ENCODE measurements at places on chromosomes 2 and 18.

GRCh38 chr2:210337159-210337558 is 22.2 kb upstream of the MYL1 start:
- peak; percentile 17 for DNase-seq

GRCh38 chr2:124180635-124181034 is 155.5 kb downstream of the CNTNAP5 start:
- no peak for DNase-seq

- no peak for DNase-seq
Measured at GRCh38 chr2:19274439-19274838, 84.0 kb downstream of the OSR1 start.

DNA sequence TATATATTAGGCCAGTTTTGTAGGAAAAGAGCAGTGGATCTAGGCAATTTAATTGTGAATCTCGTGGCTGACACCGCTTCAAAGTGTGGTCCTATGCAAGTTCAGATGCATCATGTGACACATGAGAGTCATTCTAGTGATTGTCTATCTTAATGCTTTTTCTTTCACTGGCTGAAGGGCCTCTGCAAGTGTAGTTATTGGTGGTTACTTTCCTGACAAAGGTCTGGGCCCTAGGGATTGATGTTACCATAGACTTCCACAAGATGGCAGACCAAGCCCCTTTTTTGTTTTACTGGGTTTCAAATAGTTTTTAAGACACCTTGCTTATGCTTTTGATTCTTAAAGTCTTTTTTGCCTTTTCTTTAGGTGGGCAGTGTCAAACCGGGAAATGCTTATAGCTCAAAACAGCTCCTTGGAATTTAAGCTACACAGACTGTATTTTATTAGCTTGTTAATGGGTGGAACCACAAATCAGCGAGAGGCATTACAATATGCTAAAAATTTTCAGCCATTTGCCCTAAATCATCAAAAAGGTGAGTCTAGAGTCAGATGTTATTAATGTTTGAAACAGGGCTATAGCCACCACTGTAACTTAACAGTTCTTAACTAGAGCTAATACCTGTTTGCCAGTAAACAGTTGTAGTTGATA is 25.9 kb downstream of the CD8A start:
- peak; percentile 75 for DNase-seq

DNA sequence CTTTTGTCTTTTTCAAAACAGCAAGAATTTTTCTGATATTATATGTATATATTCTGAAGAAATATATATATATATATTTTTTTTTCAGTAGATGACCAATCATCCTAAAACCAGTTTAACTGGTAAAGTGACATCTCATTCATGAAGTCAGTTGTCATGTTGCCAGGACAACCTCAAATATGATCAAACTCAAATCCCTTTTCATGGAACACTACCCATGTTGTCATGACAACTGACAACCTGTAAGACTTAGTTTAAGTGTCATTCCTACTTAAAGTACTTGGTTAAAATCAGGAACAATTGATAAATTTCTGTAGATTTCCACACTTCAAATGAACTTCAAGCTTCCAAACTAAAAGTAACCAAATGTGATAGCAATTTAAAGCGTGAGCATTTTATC is 101.8 kb upstream of the ERBB4 start:
- no peak for DNase-seq

- no peak for DNase-seq
Measured at GRCh38 chr18:13610555-13611141, 115.7 kb downstream of the FAM210A start.

DNA sequence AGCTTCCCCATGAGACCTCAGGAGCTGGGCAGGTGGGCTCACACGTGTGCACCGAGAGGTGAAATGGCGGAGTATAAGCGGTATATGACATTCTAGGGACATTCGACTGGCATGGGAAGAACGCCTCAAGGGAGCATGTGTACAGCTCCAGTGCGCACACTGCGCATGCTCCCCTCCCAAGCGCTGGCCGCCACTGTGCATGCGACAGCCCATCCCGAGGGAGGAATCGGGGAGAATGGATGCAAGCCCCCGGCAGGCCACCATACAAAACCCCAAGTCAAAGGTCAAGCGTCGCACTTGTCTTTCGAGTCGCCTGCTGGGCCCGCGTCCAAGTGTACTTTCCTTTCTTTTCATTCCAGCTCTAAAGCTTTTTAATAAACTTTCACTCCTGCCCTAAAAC is 103.4 kb upstream of the ODC1 start:
- DNase-seq = no peak

DNA sequence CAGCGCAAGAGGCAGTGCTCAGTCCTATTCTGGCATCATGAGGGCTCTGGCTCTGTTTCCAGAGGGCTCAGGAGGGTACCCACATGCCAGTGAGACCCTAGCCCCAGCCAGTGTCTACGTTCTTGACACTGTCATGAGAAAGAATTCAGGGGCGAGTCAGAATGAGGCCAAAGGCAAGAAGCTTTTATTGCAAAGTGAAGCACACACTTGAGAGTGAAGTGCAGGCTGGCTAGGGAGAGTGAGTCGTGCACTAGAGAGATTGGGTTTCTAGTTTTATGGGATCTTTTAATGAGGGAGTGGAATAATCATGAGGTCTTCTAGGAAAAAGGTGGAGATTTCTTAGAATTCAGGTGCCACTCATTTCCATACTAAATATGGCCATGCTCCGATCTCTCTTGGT is 164.1 kb downstream of the DCDC2C start:
- DNase-seq = no peak

DNA sequence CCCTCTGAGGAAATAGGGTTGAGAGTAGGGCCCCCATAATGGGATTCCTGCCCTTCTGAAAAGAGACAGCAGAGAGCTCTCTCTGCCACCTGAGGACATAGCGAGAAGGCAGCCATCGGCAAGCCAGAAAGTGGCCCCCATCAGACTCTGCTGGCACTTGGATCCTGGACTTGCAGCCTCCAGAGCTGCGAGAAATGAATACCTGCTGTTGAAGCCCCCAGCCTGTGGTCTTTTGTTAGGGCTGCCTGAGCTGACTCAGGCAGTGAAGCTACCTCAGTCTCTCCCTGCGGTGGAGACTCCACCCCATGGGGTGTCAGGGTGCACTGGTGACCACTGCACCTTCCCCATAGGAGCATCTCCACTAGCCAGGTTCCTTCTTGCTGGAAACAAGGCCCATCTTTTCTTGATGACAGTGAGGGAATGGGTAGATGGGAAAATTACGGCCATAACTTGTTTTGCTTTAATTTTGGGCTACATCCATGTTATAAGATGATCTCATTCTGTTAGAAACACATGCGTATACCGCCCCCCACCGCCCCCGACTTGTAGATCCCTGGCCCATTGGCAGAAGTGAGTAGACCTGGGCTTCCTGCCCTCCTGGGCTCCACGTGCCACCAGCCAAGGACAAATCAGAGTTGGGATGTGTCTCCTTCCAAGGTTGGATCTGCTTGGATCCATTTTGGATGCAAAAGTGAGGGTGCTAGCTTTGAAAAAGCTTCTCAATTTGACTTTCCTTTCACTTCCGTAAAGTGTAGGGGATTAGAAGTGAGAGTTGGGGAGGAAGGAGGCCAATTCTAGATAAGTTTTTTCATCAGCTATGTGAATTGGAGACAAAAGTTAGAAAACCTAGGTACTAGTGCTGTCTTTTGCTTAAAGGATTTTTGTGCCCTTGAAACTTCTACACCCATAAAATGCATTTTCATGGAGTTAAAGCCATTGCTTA is 42.9 kb downstream of the NCK2 start:
- peak; percentile 81 for DNase-seq

DNA sequence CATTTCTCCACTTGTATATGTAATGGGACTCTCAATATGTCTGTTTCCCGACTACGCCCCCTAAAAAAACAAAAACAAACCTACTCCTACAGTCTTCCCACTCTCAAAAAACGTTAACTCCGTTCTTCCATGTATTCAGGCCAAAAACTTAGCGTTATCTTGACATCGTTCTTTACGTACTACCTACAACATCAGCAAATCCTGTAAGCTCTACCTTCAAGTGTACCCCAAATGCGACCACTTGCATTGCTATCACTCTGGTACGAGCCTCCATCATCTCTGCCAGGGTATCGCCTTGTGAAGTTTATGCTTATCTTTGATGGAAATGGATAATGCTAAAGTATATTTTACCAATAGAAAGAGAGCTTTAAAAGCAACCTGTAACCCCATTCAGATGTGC is 479 bp downstream of the GPATCH11 start:
- DNase-seq = no peak

DNA sequence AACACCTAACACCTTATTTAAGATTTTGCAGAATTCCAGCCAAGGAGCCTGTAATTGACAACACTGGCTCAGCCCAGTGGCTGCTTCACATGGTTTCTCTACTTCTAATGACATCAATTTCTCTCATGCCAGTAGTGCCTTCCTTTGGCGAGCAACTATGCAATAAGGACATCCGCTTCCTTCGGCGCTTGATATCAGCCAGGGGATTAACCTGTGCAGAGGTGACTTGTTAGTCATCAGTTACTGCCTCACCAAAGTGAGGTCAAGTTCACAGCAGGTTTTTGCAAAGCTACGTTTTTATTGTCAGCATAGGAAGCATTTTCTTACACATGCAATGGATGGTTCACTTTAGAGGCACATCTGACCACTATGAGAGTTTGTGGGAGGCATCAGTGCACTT is 24.0 kb upstream of the EDAR start:
- DNase-seq = no peak

DNA sequence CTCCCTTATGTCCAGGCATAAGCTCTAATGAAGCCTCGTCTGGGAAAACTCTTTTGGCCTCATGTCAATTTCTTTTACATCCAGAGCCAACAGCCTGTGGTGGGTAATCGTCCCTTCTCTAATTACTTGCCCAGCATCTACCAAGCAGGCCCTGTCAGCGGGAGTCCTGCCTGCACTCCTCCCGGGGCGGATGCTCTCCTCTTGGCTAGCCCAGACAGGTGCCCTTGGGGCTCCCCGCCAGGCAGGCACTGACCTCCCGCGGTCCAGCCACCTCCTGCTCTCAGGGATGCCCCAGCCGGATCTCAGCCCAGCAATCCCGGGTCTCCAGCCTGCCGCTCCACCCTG is 74.2 kb downstream of the NCAPH start:
- no peak for DNase-seq

- no peak for DNase-seq
Measured at GRCh38 chr2:118121986-118122524, 33.8 kb downstream of the INSIG2 start.

- DNase-seq = peak; percentile 49
Measured at GRCh38 chr2:101116348-101116747, 34.8 kb downstream of the TBC1D8 start.

- DNase-seq = peak; percentile 78
Measured at GRCh38 chr2:201151127-201151981, 31.6 kb upstream of the CASP10 start.

DNA sequence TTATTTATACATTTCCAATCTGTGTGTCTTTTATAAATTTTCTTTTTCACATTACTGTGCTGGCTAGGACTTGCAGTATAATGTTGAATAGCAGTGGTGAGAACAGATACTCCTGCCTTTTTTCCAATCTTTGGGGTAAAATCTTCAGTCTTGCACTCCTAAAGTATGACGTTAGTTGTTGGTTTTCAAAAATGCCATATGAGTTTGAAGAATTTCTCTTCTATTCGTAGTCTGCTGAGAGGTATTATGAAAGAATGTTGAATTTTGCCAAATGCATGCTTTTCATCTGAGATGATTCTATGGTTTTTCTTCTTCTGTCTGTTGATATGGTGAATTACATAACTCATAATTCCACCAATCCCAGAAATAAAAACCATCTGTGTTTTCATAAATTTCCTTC is 335.3 kb upstream of the CHST9 start:
- no peak for DNase-seq

- DNase-seq = no peak
Measured at GRCh38 chr2:62745891-62746481, 40.5 kb downstream of the EHBP1 start.

DNA sequence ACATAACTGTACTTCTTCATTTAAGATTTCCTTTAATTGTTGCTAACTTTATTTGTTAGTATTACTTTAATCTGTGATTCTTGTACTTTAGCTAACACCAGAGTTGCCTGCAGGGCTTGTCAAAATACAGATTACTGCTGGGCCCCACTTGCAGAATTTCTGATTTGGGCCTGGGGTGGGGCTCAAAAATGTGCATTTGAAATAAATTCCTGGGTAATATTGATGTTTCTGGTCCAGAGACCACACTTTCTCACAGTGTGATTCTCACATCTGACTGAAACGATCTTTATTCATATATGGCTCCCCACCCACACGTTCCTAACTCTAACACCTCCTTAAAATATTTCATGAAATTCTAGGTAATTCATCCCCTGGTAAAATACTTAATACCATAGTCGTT is 452.6 kb upstream of the ACVR2A start:
- DNase-seq = no peak

DNA sequence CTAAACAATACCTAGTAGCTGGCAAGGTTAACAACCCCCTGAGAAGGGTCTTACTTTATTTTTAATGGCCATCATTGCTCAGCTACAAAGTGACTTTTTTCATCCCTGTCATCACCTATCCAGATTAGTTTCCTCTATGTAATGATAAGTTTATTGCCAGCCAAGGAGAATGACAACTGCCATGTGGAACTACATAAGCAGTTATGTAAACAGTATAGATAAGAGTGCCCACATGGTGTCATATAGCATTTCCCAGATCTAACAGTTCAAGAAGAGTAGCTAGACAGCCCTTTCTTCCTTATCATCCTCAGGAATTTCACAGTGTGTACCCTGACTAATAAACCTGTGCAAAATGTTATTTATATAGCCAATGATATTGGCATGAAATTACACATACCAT is 240.2 kb upstream of the PIK3C3 start:
- DNase-seq = no peak

DNA sequence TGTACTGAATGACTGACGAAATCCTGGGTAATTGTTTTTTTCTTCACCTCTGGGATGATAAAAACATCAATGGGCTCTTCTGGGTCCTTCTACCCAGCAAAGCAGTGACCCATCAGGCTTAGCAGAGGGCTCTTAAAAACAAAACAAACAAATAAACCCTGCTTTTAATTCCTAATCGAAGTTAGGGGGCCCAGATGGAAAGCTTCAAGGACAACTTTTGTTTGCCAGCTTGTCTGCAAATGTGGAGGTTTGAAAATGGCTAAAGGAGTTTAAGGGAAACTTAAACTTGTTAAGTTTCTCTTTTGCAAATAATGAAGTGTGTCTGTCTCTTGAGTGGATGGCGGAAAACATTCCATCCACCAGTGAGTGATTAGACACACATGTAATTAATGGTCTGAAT is 327.2 kb downstream of the SATB2 start:
- no peak for DNase-seq

DNA sequence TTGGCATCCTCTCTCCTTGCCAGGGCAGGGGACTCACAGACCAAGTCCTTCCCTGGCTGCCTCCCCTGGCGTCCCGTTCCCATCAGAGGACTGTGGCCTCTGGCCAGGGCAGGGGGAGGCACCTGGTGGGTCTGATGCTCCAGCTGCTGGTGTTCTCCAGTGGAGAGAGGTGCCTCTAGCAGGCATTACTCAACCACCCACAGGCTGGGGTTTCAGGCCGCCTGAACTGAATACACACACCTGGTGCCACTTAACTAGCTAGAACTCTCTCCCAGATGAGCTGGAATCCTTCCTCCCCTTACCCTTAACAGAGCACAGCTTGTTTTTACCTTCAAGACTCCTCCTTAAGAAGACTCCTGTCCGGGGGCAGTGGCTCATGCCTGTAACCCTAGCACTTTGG is 37.7 kb upstream of the CNGA3 start:
- DNase-seq = no peak

GRCh38 chr2:238376884-238377391 is 49.8 kb upstream of the ASB1 start:
- DNase-seq = peak; percentile 80

GRCh38 chr18:36464126-36464651 is 166.7 kb downstream of the FHOD3 start:
- no peak for DNase-seq

- no peak for DNase-seq
Measured at GRCh38 chr2:239946562-239946863, 78.6 kb downstream of the NDUFA10 start.

Measured in NB4 (cell line).